ENCODE measurements at places on chromosomes 7 and 10.

GRCh38 chr10:18532881-18533535 is 118.4 kb downstream of the NSUN6 start:
- DNase-seq = no peak

DNA sequence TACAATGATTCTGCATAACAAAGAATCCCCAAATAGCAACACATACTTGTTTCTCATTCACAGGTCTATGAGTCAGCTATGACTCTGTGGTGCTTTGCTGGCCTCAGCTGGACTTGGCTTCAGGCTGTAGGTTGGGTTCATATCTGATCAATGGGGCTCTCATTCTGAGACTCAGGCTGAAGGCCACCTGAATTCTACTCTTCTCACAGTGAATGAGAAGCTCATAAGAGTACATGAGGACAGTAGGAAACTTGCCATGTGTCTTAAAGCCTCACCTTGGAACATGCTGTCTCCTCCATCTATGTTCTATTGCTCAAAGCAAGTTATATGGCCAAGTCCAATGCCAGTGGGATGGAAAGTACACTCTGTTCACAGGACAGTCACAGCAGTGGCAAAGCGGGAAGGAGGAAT is 292.9 kb downstream of the BMPER start:
- DNase-seq = no peak

GRCh38 chr7:142299237-142299781 is 41.5 kb upstream of the PRSS58 start:
- no peak for DNase-seq

- DNase-seq = peak; percentile 41
Measured at GRCh38 chr10:58299580-58299979, 30.6 kb downstream of the CISD1 start.

- no peak for DNase-seq
Measured at GRCh38 chr7:18903695-18904094, 213.7 kb downstream of the TWIST1 start.

DNA sequence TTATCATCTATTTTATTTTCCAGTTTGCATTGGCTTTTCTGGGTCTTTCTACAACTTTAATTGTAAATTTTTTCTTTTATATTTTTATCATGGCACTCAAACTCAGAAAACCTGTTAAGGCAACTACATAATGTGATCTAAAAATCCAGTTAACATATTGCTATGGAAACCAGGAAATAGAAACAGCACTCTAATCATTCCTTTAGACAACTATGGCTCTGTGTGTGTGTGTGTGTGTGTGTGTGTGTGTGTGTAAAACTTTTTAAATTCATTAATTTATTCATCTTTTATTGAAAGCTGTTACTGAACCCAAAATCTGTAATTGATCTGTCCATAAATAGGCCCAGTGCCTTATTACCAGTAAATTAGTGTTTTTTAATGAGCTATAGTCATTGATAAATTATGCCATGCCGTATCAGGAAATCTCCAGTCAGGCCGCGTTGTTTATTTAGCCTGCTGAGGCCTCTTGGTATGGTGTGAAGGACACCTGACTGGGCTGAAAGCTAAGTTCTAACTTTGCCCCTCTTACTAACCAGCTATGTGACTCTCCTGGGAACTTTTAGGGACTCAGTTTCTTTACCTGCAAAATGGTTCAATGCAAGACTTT is 1.5 kb upstream of the MET start:
- no peak for DNase-seq
